ENCODE measurements at places on chromosomes 1 and 21.

GRCh38 chr1:55310505-55310971 is 95.4 kb upstream of the USP24 start:
- DNase-seq, result no peak

- DNase-seq, result no peak
Observed at GRCh38 chr1:245858022-245858721, 648.9 kb downstream of the SMYD3 start.

GRCh38 chr1:154445040-154445472 is 39.9 kb downstream of the IL6R start:
- peak; percentile 33 for DNase-seq

DNA sequence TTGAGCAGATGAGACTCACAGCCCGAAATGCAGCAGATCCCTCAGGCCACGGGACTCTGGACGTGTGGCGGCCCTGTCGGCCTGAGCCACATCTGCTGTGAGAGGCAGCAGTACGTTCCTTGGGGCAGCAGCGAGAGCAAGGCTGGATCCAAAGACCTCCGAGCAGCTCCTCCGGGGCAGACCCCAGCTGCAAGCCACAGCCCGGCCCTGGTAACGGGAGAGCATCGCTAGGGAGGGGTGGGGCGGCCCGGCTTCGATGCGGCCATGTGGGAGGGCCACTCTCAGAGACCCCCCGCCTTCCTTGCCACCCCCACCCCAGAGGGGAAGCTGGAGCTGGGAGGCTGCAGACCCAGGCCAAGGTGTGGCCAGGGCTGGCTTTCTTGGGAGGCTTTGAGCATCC is 17.8 kb downstream of the PRKCZ start:
- DNase-seq, result no peak

DNA sequence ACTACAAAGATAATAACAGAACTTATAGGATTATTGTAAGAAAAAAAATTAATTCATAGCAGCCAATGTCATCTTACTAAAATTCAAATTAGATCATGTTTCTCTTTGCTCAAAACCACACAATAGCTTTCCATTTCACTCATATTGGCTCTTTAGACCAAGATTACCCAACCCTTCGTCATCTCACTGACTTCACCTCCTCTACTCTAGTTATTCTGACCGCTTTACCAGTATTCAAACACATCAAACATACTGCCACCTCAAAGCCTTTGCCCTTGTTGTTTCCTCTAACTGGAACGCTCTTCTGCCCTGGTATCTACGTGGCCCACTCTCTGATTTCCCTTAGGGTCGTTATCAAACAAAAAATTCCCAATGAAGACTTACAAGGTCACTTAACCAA is 1.7 kb downstream of the ANGPTL3 start:
- no peak for DNase-seq

DNA sequence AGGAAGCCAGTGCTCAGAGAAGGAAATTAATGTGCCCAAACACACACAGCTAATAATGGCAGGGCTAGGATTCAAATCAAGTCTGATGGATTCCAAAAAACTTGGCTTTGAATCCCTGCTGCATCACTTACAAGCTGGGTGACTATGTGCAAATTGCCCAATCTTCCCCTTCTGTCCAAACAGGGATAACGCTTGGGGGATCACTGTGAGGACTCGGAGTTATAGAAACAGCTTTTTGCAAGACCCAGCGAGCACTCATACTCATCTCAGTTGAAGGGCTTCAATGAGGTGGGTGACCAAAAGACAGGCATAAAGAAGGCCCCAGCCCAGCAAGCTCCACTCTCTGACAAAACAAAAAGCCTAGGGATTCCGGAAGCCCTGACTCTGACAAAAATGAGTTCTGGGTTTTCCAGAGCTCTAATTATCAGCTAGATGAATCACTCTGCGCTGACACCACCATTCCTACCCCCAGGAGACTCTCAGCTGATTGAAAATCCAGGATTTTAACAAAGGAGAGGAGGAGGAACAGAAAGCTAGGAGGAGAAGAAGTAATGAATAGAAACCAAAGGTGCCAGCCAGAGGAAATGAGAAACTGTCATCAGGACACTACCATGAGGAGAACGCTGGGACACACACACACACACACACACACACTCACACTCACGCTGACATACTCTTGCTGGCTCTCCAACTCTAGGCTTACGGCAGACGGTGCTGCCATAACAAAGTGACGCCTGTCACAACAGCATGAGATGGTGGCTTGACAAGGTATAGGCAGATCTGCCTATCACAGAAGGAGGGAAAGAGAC is 1.6 kb upstream of the STK40 start:
- no peak for DNase-seq

DNA sequence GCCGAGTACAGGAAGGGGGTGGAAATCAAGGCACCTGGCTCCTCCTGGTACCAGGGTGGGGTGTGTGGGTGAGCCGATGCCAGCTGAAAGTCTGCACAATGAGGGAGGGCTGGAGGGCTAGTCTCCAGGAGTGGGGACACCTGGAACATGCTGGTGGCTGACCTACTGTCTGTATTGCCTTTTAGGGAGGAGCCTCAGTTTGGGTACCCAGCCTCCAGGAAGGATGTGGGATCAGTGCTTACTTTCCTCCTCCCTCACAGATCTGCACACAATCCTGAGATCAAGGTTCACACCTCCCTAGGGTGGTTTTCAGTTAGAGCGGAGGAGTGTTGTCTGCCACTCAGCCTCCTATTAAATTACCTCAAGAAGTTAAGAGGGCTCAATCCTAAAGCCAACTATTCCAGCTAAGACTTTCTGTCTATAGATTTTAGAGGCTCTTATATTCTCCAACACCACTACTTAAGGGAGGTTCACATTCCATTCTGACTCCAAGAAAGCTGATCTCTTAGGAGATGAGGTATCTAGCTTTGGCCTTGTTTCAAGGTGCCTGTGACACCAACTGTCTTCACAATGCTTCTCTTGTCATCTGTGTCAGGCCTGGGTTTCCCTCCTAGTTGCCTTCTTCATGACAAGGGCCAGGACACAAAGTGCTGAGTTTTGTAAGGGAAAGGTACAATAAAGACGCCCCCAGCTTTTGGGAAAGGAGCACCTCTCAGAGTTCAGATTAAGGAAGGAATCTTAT is 15.7 kb downstream of the SSR2 start:
- DNase-seq, result peak; percentile 40

- no peak for DNase-seq
Observed at GRCh38 chr1:28601696-28602095, 9.6 kb downstream of the RAB42 start.

GRCh38 chr1:163271535-163271934 is 50.2 kb upstream of the NUF2 start:
- DNase-seq, result no peak

- no peak for DNase-seq
Observed at GRCh38 chr1:44803312-44804095, 3.3 kb downstream of the PLK3 start.

DNA sequence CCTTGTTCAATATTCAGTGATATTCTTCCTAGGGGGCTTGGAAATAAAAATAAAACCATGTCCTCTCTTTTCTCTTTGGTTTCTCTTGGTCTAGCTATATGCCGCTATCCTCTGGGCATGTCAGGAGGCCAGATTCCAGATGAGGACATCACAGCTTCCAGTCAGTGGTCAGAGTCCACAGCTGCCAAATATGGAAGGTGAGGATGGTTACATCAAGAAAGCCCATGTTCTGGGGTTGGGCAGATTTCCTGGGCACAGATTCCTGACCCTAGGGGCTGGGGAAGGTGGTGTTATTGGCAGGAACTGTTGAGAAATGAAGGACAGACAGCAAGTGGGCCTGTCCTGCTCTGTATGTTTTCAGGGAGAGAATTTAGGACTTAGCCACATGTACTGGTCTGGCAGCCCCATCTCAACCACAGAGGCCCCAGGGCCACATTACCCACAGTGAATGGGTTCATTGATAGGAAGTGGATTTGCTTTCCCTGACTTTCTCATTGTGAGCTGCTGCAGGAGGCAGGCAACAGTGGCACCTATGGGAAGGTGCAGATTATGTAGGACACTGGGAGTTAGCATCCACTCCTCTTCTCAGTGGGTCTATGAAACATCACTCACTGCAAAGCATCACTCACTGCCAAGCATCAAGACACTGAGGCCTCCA is 37.4 kb upstream of the HSD17B7 start:
- no peak for DNase-seq

DNA sequence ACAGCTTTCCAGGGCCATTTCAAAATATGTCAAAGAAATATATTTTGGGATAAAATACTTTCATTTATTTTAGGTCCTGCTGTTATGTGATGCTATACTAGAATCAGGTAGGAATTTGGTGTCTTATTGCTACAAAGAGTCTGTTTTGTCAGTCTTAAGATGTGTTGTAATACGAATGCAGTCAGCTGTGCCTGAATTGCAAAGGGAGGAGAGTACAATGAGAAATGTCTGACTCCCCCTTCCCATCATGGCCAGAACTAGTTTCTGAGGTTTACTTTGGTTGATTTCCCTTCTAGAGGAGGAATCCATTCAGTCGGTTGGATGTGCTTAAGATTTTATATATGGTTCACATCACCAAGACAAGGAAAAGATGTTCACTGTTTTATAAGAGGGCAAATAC is 75.7 kb upstream of the TNFSF18 start:
- no peak for DNase-seq

- DNase-seq, result no peak
Observed at GRCh38 chr1:162846256-162847212, 14.4 kb downstream of the CCDC190 start.

- no peak for DNase-seq
Observed at GRCh38 chr21:41170442-41170841, 2.5 kb downstream of the BACE2 start.

DNA sequence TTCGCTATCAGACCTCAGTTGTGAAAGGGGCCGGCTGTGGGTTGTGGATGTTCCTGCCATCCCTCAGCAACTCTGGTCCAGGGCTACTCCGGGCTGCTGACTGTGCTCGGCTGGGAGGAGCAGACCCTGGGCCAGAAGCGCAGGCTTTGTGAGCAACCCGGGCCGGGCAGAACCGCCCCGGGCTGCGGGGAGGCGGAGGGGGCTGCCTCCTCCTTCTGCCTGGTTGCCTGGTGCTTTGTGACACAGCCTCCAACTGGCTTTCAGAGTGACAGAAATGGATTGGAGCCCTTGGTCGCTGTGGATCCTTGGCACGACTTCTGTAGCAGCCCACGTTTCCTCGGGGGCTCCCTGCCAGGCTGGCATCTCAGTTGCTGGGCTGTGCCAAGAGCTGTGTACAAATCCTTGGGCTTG is 10.0 kb downstream of the DRAXIN start:
- no peak for DNase-seq

GRCh38 chr1:172373864-172374263 is 46.6 kb upstream of the C1orf105 start:
- no peak for DNase-seq

- DNase-seq, result no peak
Observed at GRCh38 chr1:232586679-232587078, 43.3 kb downstream of the SIPA1L2 start.

DNA sequence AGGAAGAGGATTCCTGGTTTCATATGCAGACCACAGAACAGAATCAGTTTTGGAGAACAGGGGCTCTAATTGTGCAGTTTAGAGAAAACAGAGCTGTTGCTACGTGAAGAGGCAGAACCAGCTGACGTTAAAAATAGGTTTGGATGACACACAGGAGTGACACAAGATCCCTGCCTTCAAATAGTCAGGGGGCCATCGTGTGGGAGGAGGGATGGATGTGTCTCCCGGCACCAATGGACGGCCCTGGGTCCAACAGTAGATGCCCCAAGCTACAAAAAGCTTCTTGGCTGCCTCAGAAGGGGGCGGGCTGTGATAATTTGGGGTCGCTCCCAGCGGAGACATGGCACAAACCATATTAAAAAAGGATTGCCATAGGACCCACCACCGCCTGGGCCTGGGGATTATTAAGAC is 87.8 kb downstream of the MRPL37 start:
- no peak for DNase-seq

GRCh38 chr1:201335174-201335870 is 42.2 kb downstream of the TNNT2 start:
- DNase-seq, result no peak

DNA sequence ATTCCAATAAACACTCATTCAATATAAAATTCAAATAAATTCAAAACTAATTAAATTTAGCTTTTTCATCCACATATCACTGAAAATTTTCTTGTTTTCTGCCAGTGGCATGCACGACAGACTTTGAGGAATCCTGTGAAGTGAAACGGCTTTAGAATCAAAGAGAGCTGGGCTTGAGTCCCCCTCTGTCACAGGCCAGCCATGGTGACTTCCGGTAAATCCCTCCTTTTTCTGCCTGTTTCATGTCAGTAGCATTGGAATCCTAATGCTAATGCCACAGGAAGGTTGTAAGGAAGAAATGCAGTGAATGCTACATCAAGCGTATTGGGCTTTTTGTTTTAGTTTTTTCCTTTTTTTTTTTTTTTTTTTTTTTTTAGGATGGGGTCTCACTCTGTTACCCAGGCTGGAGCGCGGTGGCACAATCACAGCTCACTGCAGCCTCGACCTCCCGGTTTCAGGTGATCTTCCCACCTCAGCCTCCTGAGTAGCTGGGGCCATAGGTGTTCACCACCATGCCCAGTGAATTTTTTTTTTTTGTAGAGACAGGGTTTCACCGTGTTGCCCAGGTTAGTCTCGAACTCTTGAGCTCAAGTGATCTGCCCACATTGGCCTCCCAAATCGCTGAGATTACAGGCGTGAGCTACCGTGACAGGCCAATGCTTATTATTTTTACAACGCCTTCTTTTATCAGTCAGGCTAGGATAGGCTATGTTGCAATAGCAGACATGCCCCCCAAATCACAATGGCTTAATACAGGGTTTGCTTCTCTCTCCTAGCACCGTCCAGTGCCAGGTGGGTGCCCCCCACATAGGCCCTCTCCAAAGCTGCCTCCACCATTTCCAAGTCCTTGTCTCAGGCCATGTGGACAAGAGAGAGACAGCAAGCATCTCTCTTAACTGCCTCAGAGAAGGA is 3.6 kb upstream of the MATN1 start:
- no peak for DNase-seq

- DNase-seq, result no peak
Observed at GRCh38 chr21:35159881-35160280, 110.8 kb upstream of the RUNX1 start.

DNA sequence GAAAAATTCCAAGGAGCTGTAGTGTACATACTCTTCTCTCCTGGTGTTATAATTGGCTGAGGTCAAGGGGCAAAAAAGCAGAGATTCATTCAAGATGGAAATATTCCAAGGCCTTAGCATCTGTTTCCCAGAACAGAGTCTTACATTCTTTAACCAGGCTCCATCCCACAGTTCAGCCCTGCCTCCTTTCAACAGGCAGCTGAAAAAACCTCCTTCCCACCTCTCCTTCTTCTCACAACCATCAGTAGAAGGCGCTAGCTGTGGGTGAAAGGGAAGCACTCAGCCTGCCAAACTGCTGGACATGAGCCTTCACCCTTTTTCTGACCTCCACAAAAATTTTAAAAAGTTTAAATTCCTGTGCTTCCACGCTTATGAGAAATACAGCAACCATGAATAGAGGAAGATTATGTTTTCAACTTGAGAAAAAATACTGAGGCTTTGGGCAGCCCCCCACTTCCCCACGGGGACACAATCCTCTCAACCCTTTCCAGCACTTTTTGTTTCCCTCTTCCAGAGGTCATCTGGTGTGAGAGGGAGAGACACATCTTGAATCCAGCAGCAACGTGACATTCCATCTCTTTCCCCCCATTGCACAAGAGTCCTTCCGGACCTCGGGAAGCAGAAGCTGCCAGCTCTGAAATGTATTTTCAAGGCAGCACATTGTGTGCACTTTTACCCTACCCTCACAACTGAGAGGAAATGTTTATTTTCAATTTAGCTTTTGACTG is 43.2 kb upstream of the FMO2 start:
- no peak for DNase-seq
